Suppressor macrophage (primary cell): ENCODE measurements at places on chromosomes 16 and 17.

- peak; percentile 83 for DNase-seq
Observed at GRCh38 chr17:50841949-50842354, 6.6 kb downstream of the WFIKKN2 start.

- DNase-seq: no peak
Observed at GRCh38 chr16:27405546-27406451, 3.8 kb downstream of the IL21R start.

DNA sequence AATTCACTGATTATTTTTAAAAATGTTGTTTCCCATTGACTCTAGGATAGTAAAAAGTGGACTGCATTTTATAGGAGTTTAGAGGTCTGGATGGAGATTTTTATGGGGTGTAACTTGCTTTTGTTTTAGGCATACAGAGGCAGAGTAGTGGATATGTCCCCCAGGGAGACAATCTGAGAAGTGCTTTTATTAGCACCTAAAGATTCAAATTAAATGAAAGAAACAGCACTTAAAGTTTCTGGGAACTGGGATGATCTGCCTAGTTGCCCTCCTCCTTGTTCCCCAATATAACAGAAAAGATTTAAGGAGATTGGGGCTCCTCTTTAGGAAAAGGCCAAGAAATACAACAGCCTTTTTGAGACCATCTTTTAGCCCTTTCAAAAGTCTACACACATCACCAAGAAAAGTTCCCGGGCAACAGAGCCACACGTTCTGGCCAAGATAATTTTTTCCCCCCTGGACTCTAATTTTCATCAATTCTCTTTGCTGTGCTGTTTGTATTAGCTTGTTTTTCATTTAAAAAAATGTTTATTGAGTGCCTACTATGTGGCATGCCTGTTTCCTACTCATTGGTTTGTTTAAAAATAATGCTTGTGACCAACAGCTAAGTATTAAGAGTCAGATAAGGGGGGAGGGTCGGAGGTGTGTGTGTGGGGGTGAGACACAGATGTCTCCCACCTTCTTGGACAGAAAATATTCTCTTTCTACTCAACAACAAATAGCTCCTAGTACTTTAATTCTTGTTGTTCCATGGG, 2.5 kb upstream of the IGF2BP1 start:
- no peak for DNase-seq

DNA sequence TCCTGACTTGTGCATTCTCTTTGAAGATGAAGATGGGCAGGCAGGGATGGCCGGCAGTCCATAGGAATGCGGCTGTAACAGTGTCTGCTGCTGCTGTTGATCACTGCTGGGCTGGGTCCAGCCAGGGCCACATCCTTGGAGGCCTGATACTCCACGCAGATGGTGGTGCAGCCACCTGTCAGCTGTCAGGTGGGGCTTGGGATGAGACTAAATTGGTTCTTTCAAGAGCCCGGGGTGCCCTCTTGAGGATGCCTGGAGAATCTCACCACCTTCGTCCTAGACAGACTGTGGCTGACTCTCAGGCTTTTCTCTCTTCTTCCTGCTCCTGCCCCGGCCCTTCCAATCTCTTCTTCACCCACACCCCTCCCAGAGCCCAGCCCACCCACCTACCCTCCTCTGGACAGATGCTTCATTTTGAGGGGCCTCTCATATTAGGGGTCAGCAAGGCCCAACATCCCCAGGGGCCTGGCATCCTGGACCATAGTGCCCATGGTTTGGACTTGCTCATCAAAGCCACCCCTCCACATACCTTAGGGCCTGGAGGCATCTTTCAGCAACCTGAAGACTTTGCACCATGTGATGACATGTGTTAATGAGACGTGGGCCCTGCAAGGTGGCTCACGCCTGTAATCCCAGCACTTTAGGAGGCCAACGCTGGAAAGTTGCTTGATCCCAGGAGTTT, 19.1 kb downstream of the OSBPL7 start:
- peak; percentile 62 for DNase-seq

DNA sequence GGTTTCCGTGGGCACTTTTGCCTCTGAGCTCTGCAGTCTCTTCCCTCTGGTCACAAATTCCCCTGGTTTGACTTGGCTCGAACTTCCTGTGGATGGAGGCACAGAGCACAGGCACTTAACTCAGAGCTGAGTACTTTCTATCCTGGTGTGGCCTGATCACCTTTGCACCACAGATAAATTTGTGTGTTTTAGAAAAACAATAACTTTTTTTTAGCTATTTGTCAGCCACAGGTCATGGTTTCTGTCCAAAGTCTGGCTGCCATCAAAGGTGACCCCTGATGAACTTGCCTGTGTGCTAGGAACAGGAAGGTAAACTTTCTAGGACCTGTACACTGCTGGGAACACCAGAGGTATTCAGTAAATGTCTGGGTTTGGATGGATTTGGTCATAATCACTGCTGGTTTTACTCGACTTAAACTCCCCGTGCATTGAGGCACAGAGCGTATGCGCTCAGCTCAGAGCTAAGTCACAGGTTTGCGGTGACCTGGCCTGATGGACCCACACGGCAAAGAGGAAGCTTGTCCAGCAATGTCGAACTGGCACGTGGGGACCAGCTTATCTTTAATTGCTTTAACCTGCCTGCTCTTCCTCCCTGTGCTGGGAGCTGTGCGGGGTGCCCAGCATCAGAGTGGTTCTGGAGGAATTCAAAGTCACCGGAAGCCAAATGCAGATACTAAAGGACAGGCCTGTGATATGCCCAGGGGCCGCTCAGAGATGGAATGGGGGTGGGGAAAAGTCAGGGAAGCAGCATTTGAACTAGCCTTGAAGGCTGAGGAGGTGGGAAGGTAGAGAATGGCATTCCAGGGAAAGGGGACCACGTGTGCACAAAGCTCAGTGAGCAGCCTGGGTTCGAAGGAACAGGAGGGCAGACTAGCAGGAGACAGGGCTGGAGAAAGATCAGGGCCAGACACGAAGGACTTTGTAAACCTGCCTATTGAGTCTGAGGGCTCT, 12.9 kb downstream of the SLC13A5 start:
- no peak for DNase-seq

DNA sequence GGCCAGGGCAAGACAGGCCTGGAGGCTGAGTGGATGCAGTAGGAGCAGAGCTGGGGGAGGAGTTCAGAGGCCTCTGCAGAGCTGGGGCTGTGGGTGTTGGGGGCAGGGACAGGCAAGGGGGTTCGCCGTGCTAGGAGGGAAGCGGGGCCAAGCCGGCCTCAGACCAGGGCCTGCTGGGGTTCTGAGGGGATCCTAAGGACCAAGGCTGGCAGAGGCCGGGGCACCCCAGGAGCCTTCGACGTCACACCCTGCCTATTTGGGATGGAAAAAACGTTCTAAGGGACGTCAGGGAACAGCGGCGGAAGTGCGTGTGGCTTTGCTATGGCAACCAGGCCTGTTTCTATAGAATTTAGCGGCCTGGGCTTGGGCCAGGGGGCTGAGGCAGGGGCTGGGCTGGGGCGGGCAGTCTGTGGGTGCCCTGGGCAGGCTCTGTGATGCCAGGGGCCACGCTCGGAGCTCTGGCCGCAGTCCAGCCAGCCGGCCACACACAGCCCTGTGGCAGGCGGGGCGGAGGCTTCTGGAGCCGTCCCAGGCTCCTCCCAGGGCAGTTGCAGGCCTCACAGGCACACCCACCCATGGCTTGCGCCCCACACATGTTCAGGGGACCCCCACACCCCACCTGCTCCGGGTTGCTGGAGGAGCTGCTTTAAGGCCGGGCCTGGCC, 3.7 kb downstream of the TRAF7 start:
- no peak for DNase-seq

DNA sequence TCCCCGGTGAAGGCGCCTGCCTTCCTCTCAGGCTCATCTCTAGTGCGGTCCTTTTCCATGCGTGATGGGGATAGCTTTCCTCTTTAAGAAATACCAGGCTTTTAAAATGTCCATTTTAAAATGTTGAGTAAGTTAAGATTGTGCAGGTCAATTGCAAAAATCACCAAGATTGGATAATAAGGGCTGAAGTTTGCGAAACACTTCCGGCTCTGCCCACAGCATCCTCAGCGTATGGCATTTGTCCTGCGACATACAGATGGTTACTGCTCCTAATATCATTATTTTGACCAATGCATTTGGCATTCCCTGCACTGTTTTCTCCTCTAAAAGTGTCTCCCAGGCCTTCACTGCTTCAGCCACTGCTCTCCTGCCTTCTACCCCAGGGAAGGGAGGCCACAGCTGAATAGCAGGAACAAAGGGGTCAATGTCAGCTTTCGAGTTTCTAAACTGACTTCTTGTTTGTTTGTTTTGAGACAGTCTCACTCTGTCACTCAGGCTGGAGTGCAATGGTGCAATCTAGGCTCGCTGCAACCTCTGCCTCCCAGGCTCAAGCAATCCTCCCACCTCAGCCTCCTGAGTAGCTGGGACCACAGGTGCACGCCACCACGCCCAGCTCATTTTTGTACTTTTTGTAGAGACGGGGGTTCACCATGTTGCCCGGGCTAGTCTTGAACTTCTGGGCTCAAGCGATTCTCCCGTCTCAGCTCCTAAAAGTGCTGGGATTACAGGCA, 91.9 kb downstream of the CRISPLD2 start:
- peak; percentile 90 for DNase-seq

DNA sequence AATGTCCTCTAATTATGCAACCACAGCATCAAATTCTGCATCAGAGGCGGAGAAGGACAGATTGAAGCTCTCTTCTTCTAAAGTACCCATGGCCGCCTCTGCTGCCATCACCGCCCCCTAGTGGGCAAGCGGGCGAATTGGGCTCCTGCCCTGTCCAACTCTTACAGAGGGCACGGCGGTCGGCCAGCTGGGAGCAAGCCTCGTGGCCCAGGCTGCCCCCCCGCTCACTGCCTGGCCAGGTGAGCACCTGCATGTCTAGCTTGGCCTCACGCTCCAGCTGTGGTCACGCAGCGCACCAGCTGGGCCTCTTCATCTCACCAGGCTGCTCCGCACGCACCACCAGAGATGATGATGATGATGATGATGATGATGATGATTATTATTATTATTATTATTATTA, 146.1 kb upstream of the TOM1L1 start:
- DNase-seq: peak; percentile 1

DNA sequence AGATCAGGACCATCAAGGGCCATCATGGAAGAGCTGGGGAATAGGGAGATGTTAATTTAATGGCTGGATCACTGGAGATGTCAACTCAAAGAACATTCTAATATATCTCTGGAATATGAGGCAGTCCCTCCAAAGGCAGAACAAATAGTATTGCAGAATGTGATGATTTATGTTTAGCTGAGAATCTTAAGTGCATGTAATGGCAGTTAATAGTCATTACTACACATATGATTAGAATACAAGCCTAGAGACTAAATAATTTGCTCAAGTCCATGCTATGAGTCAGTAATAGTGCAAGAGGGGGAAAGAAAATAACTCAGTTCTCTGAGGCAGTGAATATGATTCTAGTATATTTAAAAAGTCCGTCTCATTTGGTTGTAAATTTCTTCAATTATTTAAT, 32.3 kb downstream of the SNTB2 start:
- DNase-seq: no peak

GRCh38 chr17:43372273-43372911, 26.4 kb upstream of the ARL4D start:
- peak; percentile 75 for DNase-seq

- DNase-seq: no peak
Observed at GRCh38 chr16:5216441-5217080, 119.0 kb upstream of the EEF2KMT start.

DNA sequence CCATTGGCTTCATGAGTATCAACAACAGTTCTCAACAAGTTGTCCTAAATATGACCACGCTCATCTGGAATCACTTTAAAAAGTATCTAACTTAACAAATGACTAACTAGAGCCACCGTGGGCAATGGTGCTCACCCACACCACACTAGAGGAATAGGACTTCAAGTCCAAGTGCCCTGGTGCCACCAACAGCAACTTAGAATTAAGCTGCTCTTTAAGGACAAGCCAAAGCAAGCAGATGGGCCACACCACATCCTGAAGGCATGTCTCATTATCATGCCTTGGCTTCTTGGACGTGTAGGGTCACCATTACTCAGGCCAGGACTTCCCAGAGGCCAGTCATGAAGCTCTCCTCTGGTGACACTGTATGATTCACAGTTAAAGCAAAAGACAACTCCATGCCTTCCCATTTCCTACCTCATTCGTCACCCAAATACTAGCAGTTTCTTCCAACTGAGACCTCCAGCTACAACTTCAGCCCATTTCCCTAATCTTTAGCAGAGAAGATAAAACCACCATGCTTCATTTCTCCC, 9.4 kb upstream of the SLC6A4 start:
- DNase-seq: no peak

DNA sequence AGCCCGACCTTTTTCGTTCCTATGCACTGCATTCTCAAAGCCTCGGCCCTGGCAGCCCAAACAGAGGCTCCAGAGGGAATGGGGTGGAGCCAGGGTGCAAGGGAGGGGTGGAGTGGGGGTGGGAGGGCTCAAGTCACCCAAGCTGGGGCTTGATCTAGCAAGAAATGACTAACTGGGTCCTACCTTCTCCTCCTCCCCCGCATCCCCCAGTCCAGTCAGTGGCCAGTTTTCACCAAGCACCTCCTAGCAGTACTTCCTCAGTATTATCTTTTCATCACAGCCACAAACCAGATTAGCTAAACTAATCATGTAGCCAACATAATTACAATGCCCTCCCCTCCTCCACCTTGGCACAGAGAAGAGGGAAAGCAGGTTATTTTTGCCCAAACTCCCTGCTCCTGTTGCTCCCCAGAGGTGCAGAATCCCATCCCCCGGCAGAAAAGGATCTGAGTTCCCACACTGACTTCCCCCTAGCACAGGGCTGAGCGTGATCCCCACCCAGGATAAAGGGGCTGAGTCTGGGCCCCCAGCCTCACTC, 2.2 kb downstream of the JUP start:
- DNase-seq: peak; percentile 72

DNA sequence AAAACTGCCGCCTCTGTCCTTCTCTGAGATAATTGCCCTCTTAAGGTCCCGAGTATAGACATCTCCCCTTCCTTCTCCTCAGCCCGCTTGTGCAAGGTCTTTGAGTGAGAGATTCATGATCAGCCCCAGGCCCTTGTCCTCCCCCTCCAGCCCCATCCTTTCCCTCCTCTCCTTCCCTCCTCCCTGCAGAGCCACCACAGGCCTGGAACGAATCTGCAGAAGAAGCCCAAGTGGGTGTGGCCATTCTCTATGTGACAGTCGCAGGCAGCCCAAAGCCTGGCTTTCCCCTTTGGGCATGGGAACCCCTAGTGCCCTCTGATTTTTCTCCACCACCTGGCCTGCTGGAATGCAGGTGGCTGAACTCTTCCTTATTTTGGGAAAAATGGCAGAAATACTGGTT, 7.2 kb upstream of the NDRG4 start:
- DNase-seq: no peak
